ENCODE measurements at places on chromosomes 4 and X. TPM values are rescaled to one million over a fixed set of nuclear protein-coding genes. Genes with fewer than 3 reads are reported as not detected.

GPR34 gene
- not detected for total RNA-seq

GPRASP1 gene
- 2.3 TPM for total RNA-seq

FAAH2 gene
- 0.25 TPM for total RNA-seq

FGA gene
- total RNA-seq: not detected

CITED1 gene
- total RNA-seq: not detected

IBSP gene
- total RNA-seq: not detected

CYTL1 gene
- total RNA-seq: 41.5 TPM

PABPC4L gene
- total RNA-seq: 0.13 TPM

RBM46 gene
- total RNA-seq: under 0.01 TPM

FDCSP gene
- total RNA-seq: not detected

TCEANC gene
- 3.2 TPM for total RNA-seq

TRIML2 gene
- total RNA-seq: not detected

BBS7 gene
- total RNA-seq: 21.4 TPM

DNAAF6 gene
- total RNA-seq: not detected

TRIM60 gene
- total RNA-seq: not detected

CASP6 gene
- total RNA-seq: 27.2 TPM

FRAS1 gene
- 0.37 TPM for total RNA-seq

VEGFC gene
- 42.1 TPM for total RNA-seq

ARHGAP4 gene
- total RNA-seq: 1.2 TPM

TRIML1 gene
- total RNA-seq: not detected

P2RY10 gene
- not detected for total RNA-seq

XPNPEP2 gene
- not detected for total RNA-seq

F11 gene
- not detected for total RNA-seq

ABLIM2 gene
- total RNA-seq: 4.2 TPM

All from aortic smooth muscle cell (primary cell).